ENCODE measurements at places on chromosomes 2 and 18.

DNA sequence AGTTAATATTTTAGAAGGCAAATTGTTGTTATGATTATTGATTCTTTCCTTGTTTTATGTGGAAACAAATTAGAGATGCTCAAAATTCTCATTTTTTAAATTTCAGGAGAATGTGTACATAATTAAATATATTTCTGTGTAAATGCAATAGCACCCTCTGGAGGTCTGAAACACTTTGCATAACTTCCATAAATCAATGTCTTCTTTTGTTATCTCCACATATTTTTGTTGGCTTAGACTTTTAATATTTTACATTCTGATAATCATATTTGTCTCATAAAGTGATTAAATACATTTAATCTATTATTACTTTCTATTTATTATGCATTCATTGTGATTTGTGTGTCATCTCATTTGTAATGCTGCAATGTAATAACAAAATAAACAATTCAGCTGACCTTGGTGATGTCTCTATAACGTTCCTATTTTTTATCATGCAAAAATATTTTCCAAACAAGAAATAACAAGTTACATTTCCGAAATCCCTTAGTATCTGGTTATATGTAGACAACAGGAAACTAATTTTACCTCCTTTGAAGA is 201.8 kb upstream of the GALNT5 start:
- no peak for DNase-seq

DNA sequence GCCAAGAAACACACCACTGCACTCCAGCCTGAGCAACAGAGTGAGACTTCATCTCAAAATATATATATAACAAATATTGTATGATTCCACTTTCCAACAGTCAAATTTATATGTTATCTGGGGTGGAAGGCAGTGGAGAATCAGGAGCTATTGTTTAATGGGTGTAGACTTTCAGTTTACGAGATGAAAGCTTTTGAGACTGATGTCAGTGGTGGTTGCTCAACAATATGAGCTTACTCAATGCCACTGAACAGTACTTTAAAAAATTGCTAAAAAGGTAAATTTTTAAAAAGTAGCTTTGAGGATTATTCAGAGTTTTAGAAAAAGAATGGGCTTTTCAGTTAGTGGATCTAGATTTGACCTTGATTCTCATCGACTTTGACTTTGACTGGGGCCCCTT is 105.9 kb upstream of the ST6GAL2 start:
- no peak for DNase-seq

- DNase-seq: no peak
Measured at GRCh38 chr2:240199133-240199870, 58.8 kb upstream of the OTOS start.

- no peak for DNase-seq
Measured at GRCh38 chr2:117977696-117978095, 36.2 kb downstream of the CCDC93 start.

DNA sequence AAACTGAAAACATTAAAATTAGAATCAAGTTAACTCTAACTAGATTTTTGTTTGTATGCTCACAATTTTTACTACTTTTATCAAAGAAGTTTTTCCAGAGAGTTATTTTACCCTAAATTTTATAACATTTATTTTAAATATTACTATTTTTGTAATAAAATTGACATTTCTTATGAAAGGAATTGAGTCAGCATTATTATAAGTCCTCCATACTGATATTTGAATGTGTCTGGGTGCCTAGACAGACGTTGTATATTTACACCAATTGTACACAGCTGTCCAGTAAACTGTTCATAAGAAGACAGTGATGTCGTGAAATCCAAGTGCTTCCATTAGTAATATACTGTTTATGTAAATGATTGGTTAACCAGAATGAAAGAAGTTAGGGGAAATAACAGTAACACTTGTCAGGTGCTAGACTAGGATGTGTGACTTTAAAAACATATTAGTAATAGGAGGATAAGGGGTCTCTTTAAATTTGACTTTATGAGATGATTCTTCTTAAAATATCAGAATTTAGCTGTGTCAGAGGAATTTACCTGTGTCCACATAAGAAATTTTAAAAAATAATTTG is 73.7 kb downstream of the TANK start:
- DNase-seq: no peak
